NCI-H2171 (cell line): ENCODE measurements at places on chromosomes 16 and 17.

DNA sequence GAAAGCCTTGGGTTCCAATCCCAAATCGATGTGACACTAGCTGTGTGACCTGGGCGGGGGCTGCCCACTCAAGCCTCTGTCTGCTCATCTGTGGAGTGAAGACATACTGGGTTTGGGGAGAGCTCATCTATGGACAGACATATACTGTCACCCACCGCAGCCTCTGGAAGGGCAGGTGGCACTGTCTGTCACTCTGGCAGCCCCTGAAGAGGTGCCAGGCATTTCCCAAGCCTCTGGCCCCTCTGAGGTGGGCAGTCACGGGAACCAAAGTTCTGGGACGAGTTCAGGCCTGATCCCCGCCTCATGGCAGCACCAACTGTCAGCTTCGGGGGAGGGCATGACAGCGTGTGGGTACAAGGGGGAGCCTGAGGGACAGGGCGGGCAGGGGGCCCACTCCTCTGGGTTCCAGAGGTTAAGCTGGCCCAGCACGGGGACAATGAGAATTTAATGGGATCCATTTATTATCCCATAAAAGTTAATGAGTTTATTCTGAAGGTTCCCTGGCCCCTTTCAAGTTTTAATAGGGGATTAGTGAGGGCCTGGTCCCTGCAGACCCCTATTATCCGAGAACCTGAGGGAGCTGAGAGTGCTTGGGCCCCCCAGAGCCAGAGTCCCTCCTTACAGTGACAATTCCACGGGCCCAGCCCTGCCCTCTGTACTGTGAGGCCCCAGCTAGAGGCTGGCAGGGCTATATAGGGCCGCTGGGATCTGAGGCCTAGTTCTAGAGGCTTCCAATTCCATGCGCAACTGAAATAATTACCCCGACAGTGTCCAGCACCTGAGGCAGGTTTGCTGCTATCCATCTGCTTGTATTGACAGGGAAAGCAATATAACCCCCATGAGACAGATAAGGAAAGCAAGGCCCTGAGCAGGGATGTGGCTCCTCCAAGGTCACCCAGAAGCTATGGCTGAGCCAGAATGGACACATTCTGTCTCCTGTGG, 18.8 kb downstream of the SEZ6 start:
- no peak for DNase-seq

GRCh38 chr17:57852955-57853328, 3.1 kb upstream of the MRPS23 start:
- DNase-seq = no peak

GRCh38 chr17:43832976-43833829, at the start of gene MPP3:
TSS of gene MPP3 (minus strand) at chr17:43833146. CDS start at chr17:43831906, 1,240 bp downstream.
- DNase-seq = peak; percentile 72

DNA sequence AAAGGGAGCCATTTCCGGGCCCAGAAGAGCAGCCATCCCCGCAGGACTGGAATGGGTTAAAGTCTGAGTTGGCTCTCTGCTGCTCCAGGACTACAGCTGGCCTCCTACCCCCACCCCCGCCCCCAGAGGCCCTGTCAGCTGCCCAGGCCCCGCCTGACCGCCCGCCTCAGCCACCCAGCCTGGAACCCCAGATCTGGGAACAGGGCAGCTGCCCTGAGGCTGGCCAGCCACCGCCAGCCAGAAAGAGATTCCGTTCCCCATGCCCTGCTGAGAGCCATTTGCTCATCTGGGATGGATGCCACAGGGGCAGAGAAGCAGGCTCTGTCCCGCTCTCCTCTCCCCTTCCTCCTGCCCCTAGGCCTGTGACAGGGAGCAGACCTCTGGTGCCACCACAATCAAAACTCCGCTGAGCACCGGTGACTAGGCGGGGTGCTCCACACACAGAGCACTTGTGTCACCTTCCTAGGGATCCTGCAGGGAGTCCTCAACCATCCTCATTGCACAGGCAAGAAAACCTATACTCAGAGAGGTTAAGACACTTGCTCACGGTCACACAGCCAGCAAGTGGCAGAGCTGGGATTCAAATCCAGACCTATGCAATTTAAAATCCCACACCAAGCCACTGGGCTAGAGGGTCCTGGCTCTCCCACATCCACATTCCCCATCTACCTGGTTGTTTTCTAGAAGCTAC, 44.1 kb downstream of the ZNF423 start:
- no peak for DNase-seq

DNA sequence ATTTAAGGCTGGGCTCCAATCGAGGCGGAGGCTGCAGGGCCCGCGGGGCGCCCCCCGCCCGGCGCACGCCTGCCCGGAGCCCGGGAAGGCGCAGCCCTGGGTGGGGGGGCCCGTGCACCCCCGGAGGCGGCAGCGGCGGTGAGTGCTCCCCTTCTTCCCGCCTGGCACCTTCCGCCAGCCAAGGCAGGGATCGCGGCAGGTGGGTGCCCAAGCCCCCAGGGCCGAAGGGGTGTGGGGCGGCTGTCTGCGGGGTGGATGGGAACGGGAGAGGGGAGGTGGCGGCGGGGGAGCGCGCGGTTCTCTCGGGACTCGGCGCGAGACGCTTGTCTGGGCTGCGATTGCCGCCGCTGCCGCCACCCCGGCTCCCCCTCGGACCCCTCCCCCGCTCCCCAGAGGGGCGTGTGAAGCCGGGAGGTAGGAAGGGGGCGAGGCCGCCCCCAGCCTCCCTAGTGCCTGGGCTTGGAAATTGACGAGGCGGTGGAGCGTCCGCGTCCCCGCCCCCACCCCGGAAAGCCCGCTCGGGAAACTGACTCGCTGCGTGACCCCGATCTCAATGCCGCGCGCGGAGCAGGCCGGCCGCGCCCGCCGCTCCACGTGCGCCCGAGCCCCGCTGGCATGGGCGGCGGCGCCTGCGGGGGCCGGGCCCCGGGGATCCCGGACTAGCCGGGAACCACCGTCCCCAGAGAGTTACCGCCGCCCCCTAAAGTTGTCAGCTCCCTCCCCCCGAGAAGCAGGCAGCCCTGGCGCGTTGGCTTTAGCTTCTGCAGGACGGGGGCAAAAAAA, 231.5 kb downstream of the MRTFB start:
- peak; percentile 47 for DNase-seq

- DNase-seq = no peak
Measured at GRCh38 chr17:2709183-2709661, 2.3 kb downstream of the CLUH start.
